Activated CD4-positive, alpha-beta T cell treated with anti-CD3 and anti-CD28 coated beads, Interleukin-2, amount 10 ng/mL, durations not matched to agents 7 days and 5 days (primary cell): ENCODE measurements at places on chromosomes 5 and 9.

GRCh38 chr5:26121338-26121737 lies 917.0 kb downstream of the CDH9 start:
- no peak for DNase-seq

GRCh38 chr5:3508395-3508794 lies 87.2 kb upstream of the IRX1 start:
- no peak for DNase-seq

DNA sequence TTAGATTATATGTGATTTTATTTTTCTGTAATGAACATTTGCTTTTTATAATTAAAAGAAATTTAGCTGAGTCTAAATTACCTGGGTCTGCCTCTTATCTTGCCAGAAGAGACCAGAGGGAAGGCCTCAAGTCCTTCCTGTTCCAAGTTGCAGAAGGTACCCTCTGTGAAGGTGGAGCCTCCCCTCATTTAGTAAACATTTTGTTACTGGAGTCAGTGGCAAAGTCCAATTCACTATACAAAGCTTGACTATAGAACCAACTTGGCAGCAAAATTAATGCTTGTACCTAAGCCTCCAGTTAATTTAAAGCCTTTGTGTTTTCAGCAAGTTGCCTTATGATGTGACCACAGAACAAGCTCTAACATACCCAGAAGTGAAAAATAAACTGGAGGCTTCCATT lies 42.8 kb upstream of the F2R start:
- no peak for DNase-seq

GRCh38 chr5:11897781-11898180 lies 6.5 kb downstream of the CTNND2 start:
- no peak for DNase-seq

DNA sequence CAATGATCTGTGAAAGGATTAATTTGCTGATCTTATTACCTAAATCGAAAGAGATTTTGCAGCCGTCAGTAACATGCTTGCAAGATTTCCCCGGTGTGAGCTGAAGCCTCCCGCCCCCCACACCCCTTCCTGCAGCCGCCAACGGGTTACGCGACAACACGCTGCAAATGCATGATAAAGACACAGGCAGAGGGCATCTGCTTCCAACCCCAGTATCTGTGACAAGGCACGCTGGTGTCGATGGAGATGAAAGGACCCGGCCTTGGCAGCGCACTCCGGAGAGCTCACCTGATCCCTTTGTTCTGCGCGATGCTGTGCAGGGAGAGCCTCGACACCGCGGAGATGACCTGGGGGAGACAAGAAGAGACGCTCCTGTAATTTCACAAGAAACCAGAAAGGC lies 122.9 kb upstream of the SARDH start:
- DNase-seq, result no peak
